Activated CD8-positive, alpha-beta memory T cell treated with anti-CD3 and anti-CD28 coated beads for 4 hours (primary cell): ENCODE measurements at places on chromosomes 7 and 10.

GRCh38 chr10:91452063-91452462 is 41.9 kb downstream of the HECTD2 start:
- no peak for DNase-seq

GRCh38 chr10:127735156-127735555 is 1.8 kb upstream of the FOXI2 start:
- DNase-seq, result no peak

- no peak for DNase-seq
These were observed 109.2 kb downstream of the PIP4K2A start for GRCh38 chr10:22605168-22605567.

GRCh38 chr7:46209611-46210388 is 288.7 kb upstream of the IGFBP3 start:
- DNase-seq, result no peak
